Effector CD8-positive, alpha-beta T cell (primary cell): ENCODE measurements at places on chromosomes 5 and 9.

GRCh38 chr5:143594902-143595818, 191.7 kb upstream of the NR3C1 start:
- no peak for DNase-seq

- no peak for DNase-seq
These were observed 142.6 kb downstream of the OR2K2 start for GRCh38 chr9:111187376-111187775.

GRCh38 chr9:9612270-9612669, 1000.5 kb downstream of the PTPRD start:
- no peak for DNase-seq

DNA sequence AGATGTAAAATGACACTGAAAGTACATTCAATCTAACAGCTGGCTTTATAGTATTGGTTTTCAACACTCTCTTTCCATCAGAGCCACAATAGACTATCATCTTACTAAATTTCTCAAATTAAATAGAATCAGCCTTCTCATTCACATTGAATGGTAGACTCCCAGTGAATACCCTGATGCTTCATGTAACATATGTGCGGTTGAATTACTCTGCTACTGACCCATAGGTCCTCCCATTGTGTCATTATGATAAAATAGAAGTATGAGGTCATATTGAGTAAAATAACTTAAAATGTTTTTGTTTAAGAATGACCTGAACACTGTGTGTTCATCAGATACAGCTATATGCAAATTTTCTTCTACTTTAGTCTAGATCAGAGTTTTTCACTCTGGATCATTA, 75.9 kb upstream of the ADAMTSL1 start:
- no peak for DNase-seq

DNA sequence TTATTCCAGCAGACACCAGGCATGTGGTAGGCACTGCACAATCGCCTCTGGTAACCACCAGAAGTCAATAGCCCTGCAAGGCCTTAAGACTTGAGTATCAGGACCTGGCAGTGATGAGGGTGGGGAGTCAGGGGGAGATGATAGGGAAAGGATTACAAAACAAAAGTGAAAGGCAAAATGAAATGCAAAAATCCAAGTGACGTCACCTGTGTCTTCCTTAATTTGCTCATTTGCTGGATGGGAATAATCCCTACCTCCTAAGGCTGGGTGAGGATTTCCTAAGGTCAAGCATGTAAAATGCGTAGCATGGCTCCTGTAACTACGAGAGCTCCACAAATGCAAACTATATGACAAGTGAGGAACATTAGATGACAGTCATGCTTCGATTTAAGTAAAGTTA, 58.4 kb downstream of the FOXI1 start:
- DNase-seq: no peak

DNA sequence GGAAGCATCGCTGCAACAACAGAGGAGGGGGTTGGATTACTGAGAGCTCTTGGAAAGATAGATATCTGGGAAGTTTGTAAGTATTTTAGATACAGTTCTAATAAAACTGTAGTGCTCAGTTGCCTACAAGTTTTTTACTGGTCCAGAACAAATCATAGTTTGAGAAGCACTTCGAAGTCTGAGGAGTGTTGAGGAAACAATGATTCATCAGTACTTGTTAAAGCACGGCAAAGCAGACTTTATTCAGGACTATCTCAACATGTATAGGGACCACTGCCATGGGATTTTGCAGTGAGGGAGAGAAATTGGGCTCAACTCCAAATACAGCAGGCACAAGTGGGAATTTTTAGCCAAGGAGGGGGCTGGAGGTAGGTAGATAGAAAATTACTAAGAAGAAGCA, 25.3 kb upstream of the RECK start:
- DNase-seq: no peak

DNA sequence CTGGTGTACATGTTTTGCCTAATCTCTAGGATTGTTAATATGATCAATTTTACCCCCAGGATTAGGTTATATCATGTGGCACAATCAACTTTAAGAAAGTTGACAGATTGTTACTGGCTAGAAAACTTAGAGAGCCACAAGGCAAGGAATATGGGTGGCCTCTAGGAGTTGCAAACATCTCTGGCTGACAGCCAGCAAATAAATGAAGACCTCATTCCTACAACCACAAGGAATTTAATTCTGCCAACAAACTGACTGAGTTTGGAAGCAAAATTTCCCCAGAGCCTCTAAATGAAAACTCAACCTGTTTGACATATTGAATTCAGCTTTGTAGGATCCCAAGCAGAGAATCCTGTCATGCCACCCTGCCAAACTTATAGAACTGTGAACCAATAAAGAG, 196.4 kb upstream of the PTGER4 start:
- DNase-seq: no peak

GRCh38 chr5:139245637-139246339, 47.6 kb upstream of the SIL1 start:
- no peak for DNase-seq

DNA sequence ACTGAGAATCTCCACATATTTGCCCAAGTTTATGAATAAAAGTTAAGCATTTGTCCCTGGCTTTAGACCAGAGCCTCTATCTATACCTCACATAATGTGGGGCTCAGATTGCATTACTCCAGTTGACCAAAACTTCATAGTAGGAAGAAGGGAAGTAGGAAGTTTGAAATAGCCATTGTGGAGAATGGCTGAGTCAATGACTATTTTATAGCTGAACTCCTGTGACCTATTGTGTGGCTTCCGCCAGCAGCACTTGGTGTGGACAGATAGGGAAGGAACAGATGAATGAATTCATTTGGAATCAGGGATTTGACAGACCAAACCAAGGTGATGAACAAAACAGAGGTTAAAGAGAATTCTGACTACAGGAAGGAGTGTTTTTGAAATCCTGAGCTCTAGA, 92.9 kb upstream of the LPAR1 start:
- no peak for DNase-seq

- no peak for DNase-seq
These were observed 16.7 kb downstream of the CXXC5 start for GRCh38 chr5:139664727-139665351.

DNA sequence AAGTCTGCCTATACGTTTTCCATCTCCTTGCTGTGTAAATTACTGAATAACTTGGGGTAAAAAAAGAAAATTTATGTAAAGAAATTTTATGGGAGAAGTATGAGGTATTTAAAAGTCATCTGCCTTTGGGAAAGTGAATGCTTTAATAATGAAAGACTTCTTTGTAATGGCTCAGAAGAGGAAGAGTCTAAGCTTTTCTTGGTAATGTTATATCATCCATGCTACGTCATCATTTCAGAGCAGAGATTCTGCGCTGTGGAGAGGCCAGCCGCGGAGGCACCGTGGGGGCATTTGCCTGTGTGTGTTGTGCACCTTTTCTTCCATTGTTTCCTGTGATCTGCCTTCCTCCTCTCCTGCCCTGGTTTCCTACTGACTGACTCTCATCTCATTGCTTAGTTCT, 78.2 kb downstream of the GOLM1 start:
- no peak for DNase-seq

DNA sequence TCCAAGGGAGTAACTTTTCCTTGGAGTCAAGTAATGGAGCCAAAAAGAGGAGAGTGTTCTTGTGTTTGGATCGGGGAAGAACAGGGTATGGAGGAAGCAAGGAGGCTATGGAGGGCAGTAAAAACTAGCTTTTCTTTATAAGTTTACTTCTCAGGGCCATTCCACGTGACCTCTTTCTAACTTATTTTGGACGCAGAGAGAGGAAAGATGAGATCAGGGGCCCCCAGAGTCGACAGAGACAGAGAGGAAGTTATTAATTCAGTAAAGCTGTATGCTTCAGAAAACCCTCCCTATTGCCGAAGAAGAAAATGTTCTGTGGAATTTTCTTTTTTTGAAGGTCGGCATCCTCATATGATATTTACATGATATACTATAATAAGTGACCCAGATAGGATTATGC, 233.8 kb upstream of the MPDZ start:
- no peak for DNase-seq

GRCh38 chr9:95406121-95406520, 88.6 kb upstream of the FANCC start:
- DNase-seq: no peak

DNA sequence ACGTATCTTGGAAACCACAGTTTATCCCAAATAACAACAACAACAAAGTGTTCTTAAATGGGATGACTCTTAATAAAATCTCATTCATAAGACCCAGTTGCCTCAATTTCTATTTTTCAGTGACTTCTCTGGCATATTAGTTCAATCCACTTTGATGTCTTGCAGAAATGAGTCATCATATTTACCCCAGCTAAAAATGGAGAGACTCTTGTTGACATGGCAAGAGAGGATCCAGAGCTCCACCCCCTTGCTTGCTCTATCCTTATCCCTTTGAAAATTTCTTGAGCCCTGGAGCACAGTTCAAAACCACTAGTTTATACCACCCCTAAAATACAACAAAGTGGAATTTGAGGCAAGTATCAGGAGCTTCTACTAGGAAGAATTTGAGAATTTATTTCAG, 20.8 kb downstream of the VCAN start:
- DNase-seq: no peak
